T-helper 17 cell (primary cell): ENCODE measurements at places on chromosomes 7 and 10.
A peak's percentile ranks its signal among the peaks of the same experiment; 100 is the strongest.

GRCh38 chr10:1316809-1317143 is 260.6 kb downstream of the WDR37 start:
- H3K36me3 ChIP-seq: no peaks in the 10 kb centered on the region
- no peak for DNase-seq
- no peaks in the 10 kb centered on the region for H3K4me1 ChIP-seq

DNA sequence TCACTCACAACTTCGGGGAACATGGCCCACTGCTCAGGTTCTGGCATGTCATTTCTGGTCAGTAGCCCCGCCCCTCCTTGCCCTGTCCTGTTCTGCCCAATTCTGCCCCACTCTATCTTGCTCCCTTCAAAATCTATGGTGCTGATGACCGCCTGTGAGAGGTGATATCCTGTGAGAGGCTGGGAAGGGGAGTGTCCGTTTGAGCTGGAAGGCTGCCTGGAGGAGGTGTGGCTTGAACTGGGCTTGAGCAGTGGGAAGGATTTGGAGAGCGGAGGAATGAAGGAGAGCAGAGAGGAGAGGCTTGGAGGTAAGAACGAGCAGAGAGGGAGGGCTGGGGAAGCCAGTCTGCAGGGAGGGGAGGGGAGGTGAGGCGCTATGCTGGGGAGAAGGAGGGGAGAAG is 145.3 kb downstream of the RPS24 start:
- H3K27me3 ChIP-seq: peaks cover 34% of the 10 kb centered on the region
- H3K36me3 ChIP-seq: peaks cover 2% of the 10 kb centered on the region
- H3K27ac ChIP-seq: no peak overlapping the region
- H3K4me1 ChIP-seq: peaks cover 4% of the 10 kb centered on the region
- no peak overlapping the region for H3K4me3 ChIP-seq
- no peak for DNase-seq

GRCh38 chr7:144529269-144529926 is 125.9 kb upstream of the NOBOX start:
- no peaks in the 10 kb centered on the region for H3K27me3 ChIP-seq
- H3K4me1 ChIP-seq: peaks cover 5% of the 10 kb centered on the region
- DNase-seq: no peak
- no peak overlapping the region for H3K27ac ChIP-seq
- H3K36me3 ChIP-seq: peaks cover under 1% of the 10 kb centered on the region

DNA sequence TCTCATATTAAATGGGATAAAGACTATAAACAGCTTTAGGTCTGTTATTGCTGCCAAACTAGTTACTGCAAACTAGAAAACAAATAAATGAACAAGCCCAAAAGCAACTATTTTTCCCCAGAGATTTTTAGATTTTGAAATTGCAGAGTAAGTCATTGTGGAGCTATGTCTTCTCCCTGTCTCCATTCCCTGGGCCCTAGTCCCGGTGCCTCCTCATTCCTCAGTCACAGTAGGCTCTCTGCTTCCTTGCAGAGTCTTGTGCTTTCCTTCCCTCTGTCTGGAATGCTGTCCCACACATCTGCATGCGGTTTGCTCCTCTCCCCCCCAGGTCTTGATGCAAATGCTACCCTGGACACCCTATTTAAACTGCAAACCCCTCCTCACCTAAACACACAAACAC is 4.0 kb downstream of the PNLIPRP3 start:
- no peak overlapping the region for H3K27ac ChIP-seq
- no peaks in the 10 kb centered on the region for H3K4me1 ChIP-seq
- no peak for DNase-seq

DNA sequence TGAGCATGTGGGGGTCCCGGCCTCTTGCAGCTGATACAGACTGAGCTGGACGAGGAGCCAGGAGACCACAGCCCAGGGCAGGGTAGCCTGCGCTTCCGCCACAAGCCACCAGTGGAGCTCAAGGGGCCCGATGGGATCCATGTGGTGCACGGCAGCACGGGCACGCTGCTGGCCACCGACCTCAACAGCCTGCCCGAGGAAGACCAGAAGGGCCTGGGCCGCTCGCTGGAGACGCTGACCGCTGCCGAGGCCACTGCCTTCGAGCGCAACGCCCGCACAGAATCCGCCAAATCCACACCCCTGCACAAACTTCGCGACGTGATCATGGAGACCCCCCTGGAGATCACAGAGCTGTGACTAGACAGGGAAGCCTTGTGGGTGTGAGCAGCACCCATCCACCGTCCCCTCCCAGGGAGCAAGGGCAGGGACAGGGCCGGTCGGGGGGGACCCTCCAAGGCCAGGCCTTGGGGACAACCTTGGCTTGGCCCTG is 36.1 kb downstream of the PSAP start:
- peaks cover 2% of the 10 kb centered on the region for H3K4me1 ChIP-seq
- no peak overlapping the region for H3K4me3 ChIP-seq
- H3K27ac ChIP-seq: peak overlapping the region; percentile 77
- H3K36me3 ChIP-seq: peaks cover 2% of the 10 kb centered on the region
- no peak for DNase-seq
- no peaks in the 10 kb centered on the region for H3K27me3 ChIP-seq

DNA sequence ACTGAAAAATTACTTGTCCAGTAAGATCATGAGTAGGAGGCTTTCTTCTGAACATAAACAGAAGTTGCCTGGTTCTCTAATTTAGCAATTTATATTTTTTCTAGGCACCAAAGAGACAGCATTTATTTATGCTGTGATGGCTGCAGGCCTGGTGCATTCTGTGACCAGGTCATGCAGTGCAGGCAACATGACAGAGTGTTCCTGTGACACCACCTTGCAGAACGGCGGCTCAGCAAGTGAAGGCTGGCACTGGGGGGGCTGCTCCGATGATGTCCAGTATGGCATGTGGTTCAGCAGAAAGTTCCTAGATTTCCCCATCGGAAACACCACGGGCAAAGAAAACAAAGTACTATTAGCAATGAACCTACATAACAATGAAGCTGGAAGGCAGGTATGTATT is 2.8 kb downstream of the WNT16 start:
- no peak overlapping the region for H3K4me3 ChIP-seq
- peaks cover 12% of the 10 kb centered on the region for H3K4me1 ChIP-seq
- DNase-seq: no peak
- peaks cover 67% of the 10 kb centered on the region for H3K27me3 ChIP-seq
- H3K27ac ChIP-seq: no peak overlapping the region

- no peaks in the 10 kb centered on the region for H3K36me3 ChIP-seq
- DNase-seq: no peak
- no peak overlapping the region for H3K27ac ChIP-seq
- no peaks in the 10 kb centered on the region for H3K4me1 ChIP-seq
Observed at GRCh38 chr7:64494912-64495461, 67.9 kb downstream of the ZNF680 start.

DNA sequence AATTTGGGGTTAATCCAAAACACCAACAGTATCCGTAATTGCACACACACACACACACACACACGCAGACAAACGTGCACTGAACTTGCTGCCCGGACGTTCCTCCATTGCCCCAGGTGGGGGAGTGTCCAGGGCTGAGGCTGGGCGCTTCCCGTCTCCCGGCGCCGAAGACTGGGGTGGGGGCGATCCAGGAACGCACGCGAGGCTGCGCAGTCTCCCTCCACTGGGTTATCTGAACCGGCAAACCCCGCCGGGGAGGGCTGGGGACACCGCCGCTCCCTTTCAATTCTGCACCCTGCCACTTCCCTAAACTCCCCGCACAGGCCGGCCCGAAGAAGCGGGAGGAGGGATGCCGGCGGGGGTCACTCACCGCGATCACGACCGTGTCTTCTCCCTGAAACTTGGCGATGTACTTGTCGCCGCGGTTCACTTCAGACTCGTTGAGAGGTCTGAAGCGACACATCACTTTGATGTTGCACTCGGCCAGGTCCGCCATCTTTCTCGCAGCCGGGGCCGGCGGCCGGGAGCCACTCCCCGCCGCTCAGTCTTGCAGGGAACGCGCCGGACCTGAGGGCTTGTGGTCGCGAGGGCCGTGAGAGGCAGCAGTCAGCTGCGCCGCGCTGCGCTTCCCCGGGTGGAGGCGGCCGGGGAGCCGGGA is 618 bp downstream of the KIF5B start:
- peak; percentile 35 for DNase-seq
- H3K27me3 ChIP-seq: no peaks in the 10 kb centered on the region
- H3K4me1 ChIP-seq: peaks cover 37% of the 10 kb centered on the region
- H3K4me3 ChIP-seq: peak overlapping the region; percentile 97
- no peaks in the 10 kb centered on the region for H3K36me3 ChIP-seq
- peak overlapping the region; percentile 96 for H3K27ac ChIP-seq

- no peak overlapping the region for H3K27ac ChIP-seq
- no peak for DNase-seq
- H3K27me3 ChIP-seq: no peaks in the 10 kb centered on the region
- no peaks in the 10 kb centered on the region for H3K36me3 ChIP-seq
- no peak overlapping the region for H3K4me3 ChIP-seq
Observed at GRCh38 chr7:110007320-110008063, 1083.4 kb upstream of the LRRN3 start.

DNA sequence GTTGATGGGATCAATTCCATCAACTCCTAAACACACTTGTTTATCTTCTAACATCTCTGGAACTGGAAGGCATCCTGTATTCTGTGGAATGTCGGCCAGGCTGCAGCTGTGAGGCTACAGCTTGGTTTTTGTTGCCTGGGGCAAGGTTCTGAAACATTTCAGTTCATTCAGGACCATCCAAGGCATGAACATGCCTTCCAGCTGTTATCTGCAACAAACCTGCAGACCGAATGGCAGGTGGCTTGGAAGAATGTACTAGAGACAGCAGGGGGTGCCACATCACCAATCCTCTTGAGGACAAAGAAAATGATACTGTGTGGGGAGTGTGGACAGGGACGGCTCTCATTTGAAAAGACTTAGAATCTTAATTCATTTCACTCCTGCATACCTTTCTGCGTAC is 12.4 kb downstream of the PAPOLB start:
- H3K36me3 ChIP-seq: peaks cover 2% of the 10 kb centered on the region
- no peak overlapping the region for H3K4me3 ChIP-seq
- peaks cover 8% of the 10 kb centered on the region for H3K4me1 ChIP-seq
- DNase-seq: no peak
- H3K27ac ChIP-seq: no peak overlapping the region

- H3K36me3 ChIP-seq: peaks cover 2% of the 10 kb centered on the region
- no peak overlapping the region for H3K4me3 ChIP-seq
- no peak overlapping the region for H3K27ac ChIP-seq
- DNase-seq: no peak
Observed at GRCh38 chr10:4050061-4050460, 265.1 kb upstream of the KLF6 start.

- H3K4me1 ChIP-seq: no peaks in the 10 kb centered on the region
- H3K4me3 ChIP-seq: no peak overlapping the region
- DNase-seq: no peak
- no peak overlapping the region for H3K27ac ChIP-seq
- no peaks in the 10 kb centered on the region for H3K36me3 ChIP-seq
- H3K27me3 ChIP-seq: peaks cover 70% of the 10 kb centered on the region
Observed at GRCh38 chr7:138837627-138838026, 39.6 kb upstream of the ATP6V0A4 start.

GRCh38 chr10:125089469-125089868 is 70.9 kb downstream of the CTBP2 start:
- no peak overlapping the region for H3K4me3 ChIP-seq
- peaks cover 56% of the 10 kb centered on the region for H3K27me3 ChIP-seq
- no peak overlapping the region for H3K27ac ChIP-seq
- DNase-seq: no peak

DNA sequence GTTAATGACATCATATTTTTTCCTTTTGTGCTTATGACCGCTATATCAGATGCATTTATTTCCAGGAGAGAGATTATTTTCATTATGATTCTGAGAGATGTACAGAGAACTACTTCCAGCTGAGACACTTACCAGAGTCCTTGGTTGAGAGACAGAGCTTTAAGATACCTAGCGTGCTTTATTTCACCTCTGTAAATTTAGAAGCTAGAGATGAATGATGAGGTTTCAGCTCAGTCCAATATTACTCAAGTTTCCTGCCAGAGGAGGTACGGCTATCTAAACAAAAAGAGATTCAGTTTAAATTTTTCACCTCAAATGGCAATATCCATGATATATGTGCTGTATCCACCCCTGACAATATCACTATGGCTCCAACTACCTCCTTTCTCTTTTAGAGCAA is 182.6 kb upstream of the FAM3C start:
- DNase-seq: no peak
- no peaks in the 10 kb centered on the region for H3K4me1 ChIP-seq
- H3K36me3 ChIP-seq: no peaks in the 10 kb centered on the region
- peaks cover 68% of the 10 kb centered on the region for H3K27me3 ChIP-seq
- no peak overlapping the region for H3K27ac ChIP-seq
- H3K4me3 ChIP-seq: no peak overlapping the region

- H3K4me1 ChIP-seq: no peaks in the 10 kb centered on the region
- no peaks in the 10 kb centered on the region for H3K27me3 ChIP-seq
- DNase-seq: no peak
Observed at GRCh38 chr10:59063491-59063890, 113.0 kb upstream of the PHYHIPL start.

DNA sequence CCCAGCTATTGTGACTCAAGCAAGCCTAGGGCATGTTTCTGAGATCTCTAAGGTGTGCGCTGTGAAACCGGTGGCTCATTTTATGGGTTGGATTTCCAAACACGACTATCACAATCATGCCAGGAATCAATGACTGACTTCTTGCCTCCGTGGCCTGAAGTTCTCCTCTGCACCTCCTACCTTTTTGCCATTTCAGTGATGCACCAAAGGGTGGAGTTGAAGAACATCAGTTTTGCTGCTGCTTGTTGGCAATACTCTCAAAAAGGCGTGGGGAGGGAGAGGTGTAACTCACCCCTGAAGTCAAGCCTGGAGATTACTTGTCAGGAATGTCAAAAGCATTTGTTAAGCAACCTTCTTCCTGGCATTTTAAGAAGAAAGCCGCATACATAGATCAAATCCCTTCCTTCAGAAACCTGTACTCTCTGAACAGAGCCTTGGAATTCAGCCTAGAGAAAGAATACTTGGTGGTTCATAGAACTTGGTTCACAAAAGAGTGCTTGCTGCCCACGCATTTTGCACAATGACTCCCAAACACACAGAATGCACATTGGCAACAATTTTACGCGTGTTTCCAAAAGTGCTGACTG is 41.0 kb downstream of the KIAA1217 start:
- no peak overlapping the region for H3K4me3 ChIP-seq
- no peak overlapping the region for H3K27ac ChIP-seq
- DNase-seq: no peak
- no peaks in the 10 kb centered on the region for H3K4me1 ChIP-seq
- peaks cover 29% of the 10 kb centered on the region for H3K27me3 ChIP-seq

GRCh38 chr10:67612577-67613537 is 83.1 kb downstream of the CTNNA3 start:
- H3K27me3 ChIP-seq: no peaks in the 10 kb centered on the region
- H3K4me3 ChIP-seq: peak overlapping the region; percentile 90
- H3K36me3 ChIP-seq: no peaks in the 10 kb centered on the region
- peak; percentile 23 for DNase-seq
- peaks cover 17% of the 10 kb centered on the region for H3K4me1 ChIP-seq
